Heart right ventricle (tissue), 16 donors: ENCODE measurements at places on chromosomes 16 and 17. TPM values are rescaled to one million over a fixed set of nuclear protein-coding genes. Genes with fewer than 3 reads are reported as not detected.
A peak's percentile ranks its signal among the peaks of the same experiment; 100 is the strongest.

GRCh38 chr17:49624896-49625295 lies 49.2 kb downstream of the NXPH3 start:
- H3K4me3 ChIP-seq: no peak overlapping the region
- H3K36me3 ChIP-seq: peaks cover 36% of the 10 kb centered on the region
- H3K4me1 ChIP-seq: peaks cover 5% of the 10 kb centered on the region

DNA sequence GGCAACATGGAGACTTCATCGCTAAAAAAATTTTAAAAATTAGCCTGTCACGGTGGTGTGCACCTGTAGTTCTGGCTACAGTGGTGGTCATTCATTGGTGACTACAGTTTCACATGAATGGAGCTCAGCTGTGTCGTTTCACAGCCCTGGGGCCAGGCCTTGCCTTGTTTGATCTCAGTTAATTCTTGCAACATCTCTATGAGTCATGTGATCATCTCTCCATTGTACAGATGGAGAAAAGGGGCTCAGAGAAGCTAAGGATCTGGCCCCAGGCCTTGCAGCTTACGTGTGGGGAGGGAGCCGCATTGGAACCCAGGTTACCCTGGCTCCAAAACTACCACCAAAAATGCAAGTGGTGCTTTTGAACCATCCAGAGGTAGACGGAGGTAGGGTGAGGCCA lies 49.4 kb downstream of the GDE1 start:
- DNase-seq: no peak
- H3K27me3 ChIP-seq: no peaks in the 10 kb centered on the region
- no peak overlapping the region for H3K4me3 ChIP-seq
- no peaks in the 10 kb centered on the region for H3K36me3 ChIP-seq
- no peaks in the 10 kb centered on the region for H3K4me1 ChIP-seq

GRCh38 chr16:88844419-88845036 lies 12.2 kb downstream of the GALNS start:
- peaks cover 6% of the 10 kb centered on the region for H3K36me3 ChIP-seq
- H3K4me1 ChIP-seq: no peaks in the 10 kb centered on the region
- H3K27ac ChIP-seq: no peak overlapping the region
- H3K27me3 ChIP-seq: no peaks in the 10 kb centered on the region
- DNase-seq: no peak

- H3K4me3 ChIP-seq: no peak overlapping the region
- H3K36me3 ChIP-seq: peaks cover 9% of the 10 kb centered on the region
- no peaks in the 10 kb centered on the region for H3K4me1 ChIP-seq
- DNase-seq: no peak
- no peaks in the 10 kb centered on the region for H3K27me3 ChIP-seq
Measured at GRCh38 chr17:3865176-3865575, 19.1 kb upstream of the NCBP3 start.

- H3K4me1 ChIP-seq: peaks cover 39% of the 10 kb centered on the region
- H3K36me3 ChIP-seq: no peaks in the 10 kb centered on the region
- H3K27me3 ChIP-seq: no peaks in the 10 kb centered on the region
- H3K4me3 ChIP-seq: no peak overlapping the region
Measured at GRCh38 chr17:8609910-8610309, 20.6 kb downstream of the MYH10 start.

GRCh38 chr16:76381096-76381495 lies 103.9 kb downstream of the CNTNAP4 start:
- H3K27ac ChIP-seq: no peak overlapping the region
- no peaks in the 10 kb centered on the region for H3K27me3 ChIP-seq
- no peaks in the 10 kb centered on the region for H3K4me1 ChIP-seq
- DNase-seq: no peak

GRCh38 chr17:62017496-62017895 lies 47.6 kb downstream of the MED13 start:
- DNase-seq: no peak
- no peak overlapping the region for H3K27ac ChIP-seq
- H3K27me3 ChIP-seq: no peaks in the 10 kb centered on the region
- no peaks in the 10 kb centered on the region for H3K4me1 ChIP-seq

DNA sequence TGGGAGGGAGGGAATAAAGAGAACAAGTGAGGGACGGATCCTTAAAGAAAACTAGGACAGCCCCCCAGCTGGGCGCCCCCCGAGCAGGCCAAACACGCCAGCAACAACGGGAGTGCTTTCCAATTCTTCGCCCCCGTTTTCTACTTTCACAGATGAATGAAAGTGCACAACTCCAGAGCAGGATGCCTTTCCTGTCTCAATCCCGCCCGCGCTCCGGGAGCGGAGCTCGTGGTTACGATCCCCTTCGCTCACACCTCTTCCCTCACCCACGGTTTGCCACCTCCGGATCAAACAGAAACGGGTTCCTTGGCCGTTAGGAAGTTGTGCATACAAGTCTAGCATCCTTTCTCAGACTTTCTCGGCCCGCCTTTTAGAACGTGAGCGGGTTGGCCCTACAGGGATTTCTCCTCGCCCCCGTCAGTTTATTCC lies 680 bp downstream of the SKA2 start:
- peaks cover 44% of the 10 kb centered on the region for H3K4me1 ChIP-seq
- no peaks in the 10 kb centered on the region for H3K27me3 ChIP-seq
- peak overlapping the region; percentile 88 for H3K27ac ChIP-seq
- peak overlapping the region; percentile 68 for H3K4me3 ChIP-seq
- DNase-seq: peak; percentile 45
- no peaks in the 10 kb centered on the region for H3K36me3 ChIP-seq

DNA sequence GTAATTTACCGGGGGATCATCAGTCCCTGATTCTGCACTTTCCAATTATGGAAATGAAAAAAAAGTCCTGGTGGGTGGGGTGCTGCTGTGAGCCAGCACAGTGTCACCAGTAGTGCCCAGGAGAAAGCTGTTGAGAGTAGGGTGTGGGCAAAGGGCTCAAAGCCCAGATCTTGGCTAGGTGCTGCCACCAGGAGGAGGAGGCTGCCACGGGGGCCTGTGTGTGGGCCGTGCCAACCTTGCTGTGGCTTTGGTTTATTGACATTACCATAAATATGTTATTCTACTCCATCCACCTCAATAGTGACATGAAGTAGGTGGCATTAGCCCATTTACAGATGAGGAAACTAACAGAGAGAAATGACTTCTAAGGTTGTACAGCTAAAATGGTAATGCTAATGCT lies 6.7 kb upstream of the PRPSAP2 start:
- H3K36me3 ChIP-seq: no peaks in the 10 kb centered on the region
- H3K27ac ChIP-seq: no peak overlapping the region
- H3K27me3 ChIP-seq: no peaks in the 10 kb centered on the region
- H3K4me1 ChIP-seq: peaks cover 8% of the 10 kb centered on the region
- no peak overlapping the region for H3K4me3 ChIP-seq

- H3K27me3 ChIP-seq: no peaks in the 10 kb centered on the region
- no peak overlapping the region for H3K4me3 ChIP-seq
- peaks cover 91% of the 10 kb centered on the region for H3K4me1 ChIP-seq
- no peaks in the 10 kb centered on the region for H3K36me3 ChIP-seq
Measured at GRCh38 chr17:57939797-57940196, 15.4 kb downstream of the CUEDC1 start.

- no peak overlapping the region for H3K27ac ChIP-seq
- H3K4me3 ChIP-seq: no peak overlapping the region
- no peaks in the 10 kb centered on the region for H3K36me3 ChIP-seq
- peaks cover 2% of the 10 kb centered on the region for H3K4me1 ChIP-seq
Measured at GRCh38 chr16:81261049-81261648, 22.7 kb downstream of the BCO1 start.

DNA sequence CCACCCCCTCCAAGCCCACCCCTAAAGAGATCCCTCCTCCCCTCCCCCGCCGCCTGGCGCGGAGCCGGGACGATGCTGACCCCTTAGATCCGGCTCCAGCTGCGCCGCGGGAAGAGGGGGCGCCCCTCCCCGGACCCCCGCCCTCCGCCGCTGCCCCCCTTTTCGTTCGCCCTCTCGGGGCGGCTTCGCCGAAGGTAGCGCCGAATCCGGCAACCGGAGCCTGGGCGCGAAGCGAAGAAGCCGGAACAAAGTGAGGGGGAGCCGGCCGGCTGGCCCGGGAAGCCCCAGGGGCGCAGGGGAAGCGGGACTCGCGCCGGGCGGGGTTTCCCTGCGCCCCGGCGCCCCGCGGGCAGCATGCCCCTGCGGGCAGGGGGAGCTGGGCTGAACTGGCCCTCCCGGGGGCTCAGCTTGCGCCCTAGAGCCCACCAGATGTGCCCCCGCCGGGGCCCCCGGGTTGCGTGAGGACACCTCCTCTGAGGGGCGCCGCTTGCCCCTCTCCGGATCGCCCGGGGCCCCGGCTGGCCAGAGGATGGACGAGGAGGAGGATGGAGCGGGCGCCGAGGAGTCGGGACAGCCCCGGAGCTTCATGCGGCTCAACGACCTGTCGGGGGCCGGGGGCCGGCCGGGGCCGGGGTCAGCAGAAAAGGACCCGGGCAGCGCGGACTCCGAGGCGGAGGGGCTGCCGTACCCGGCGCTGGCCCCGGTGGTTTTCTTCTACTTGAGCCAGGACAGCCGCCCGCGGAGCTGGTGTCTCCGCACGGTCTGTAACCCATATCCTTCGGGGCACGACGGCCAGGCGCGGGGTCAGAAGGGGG lies 623 bp downstream of the CACNA1G start:
- peaks cover 60% of the 10 kb centered on the region for H3K4me1 ChIP-seq
- H3K36me3 ChIP-seq: peaks cover under 1% of the 10 kb centered on the region
- peak overlapping the region; percentile 38 for H3K4me3 ChIP-seq
- H3K27me3 ChIP-seq: peaks cover 63% of the 10 kb centered on the region

DNA sequence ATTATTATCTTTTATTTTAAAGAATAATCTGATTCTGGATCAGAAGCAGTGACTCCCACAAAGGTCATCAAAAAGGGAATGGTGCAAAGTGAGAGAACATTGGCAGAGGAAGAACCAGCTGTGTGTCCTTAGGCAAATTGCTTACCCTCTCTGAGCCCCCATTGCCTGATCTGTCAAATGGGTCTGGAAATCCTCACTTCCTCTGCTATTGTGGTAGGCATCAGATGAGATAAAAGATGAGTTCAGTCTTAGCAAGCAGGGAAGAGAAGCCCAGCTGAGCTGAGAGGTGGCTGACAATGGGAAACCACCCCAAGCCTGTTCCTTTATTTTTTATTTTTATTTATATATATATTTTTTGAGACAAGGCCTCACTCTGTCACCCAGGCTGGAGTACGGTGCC lies 24.2 kb upstream of the PLCG2 start:
- H3K27me3 ChIP-seq: no peaks in the 10 kb centered on the region
- H3K27ac ChIP-seq: no peak overlapping the region
- no peak for DNase-seq
- no peak overlapping the region for H3K4me3 ChIP-seq

- no peak overlapping the region for H3K4me3 ChIP-seq
- H3K27ac ChIP-seq: no peak overlapping the region
- no peaks in the 10 kb centered on the region for H3K36me3 ChIP-seq
- no peak for DNase-seq
- H3K4me1 ChIP-seq: no peaks in the 10 kb centered on the region
- H3K27me3 ChIP-seq: no peaks in the 10 kb centered on the region
Measured at GRCh38 chr17:11795906-11796305, 197.6 kb downstream of the DNAH9 start.

- no peak for DNase-seq
- no peak overlapping the region for H3K4me3 ChIP-seq
- H3K27ac ChIP-seq: no peak overlapping the region
- H3K4me1 ChIP-seq: peaks cover 27% of the 10 kb centered on the region
- H3K27me3 ChIP-seq: no peaks in the 10 kb centered on the region
- peaks cover 45% of the 10 kb centered on the region for H3K36me3 ChIP-seq
Measured at GRCh38 chr17:42686520-42687128, 4.3 kb downstream of the CNTNAP1 start.

- DNase-seq: no peak
- H3K4me1 ChIP-seq: no peaks in the 10 kb centered on the region
- H3K27ac ChIP-seq: no peak overlapping the region
- no peaks in the 10 kb centered on the region for H3K27me3 ChIP-seq
- H3K4me3 ChIP-seq: no peak overlapping the region
Measured at GRCh38 chr16:81293909-81294802, 20.6 kb upstream of the GAN start.

GRCh38 chr17:75652934-75653549 lies 13.9 kb downstream of the RECQL5 start:
- H3K4me3 ChIP-seq: no peak overlapping the region
- no peaks in the 10 kb centered on the region for H3K4me1 ChIP-seq
- DNase-seq: no peak
- H3K27me3 ChIP-seq: no peaks in the 10 kb centered on the region
- H3K36me3 ChIP-seq: no peaks in the 10 kb centered on the region

The USP43 gene
- not detected for total RNA-seq

The PRKCB gene
- total RNA-seq: 1.8 TPM

The METTL2A gene
- total RNA-seq: 17.9 TPM

The P2RX1 gene
- 1.4 TPM for total RNA-seq

The CD300LB gene
- total RNA-seq: not detected

The TBC1D3I gene
- not detected for total RNA-seq

The CLEC10A gene
- total RNA-seq: 2.1 TPM

The SMTNL2 gene
- 13.0 TPM for total RNA-seq

The KCNH4 gene
- total RNA-seq: 0.08 TPM

The SLC16A5 gene
- total RNA-seq: 12.3 TPM

The TM4SF5 gene
- not detected for total RNA-seq

The MYH2 gene
- not detected for total RNA-seq

The FBXL16 gene
- total RNA-seq: not detected

The KRT39 gene
- total RNA-seq: not detected

The ARHGAP27 gene
- total RNA-seq: 24.5 TPM

The ANKFN1 gene
- total RNA-seq: not detected
